ENCODE measurements at places on chromosomes 11 and 22. TPM values are rescaled to one million over a fixed set of nuclear protein-coding genes. Genes with fewer than 3 reads are reported as not detected.

OR52N4 gene
- polyA plus RNA-seq, result not detected

E2F8 gene
- polyA plus RNA-seq, result 7.4 TPM

NAALADL1 gene
- polyA plus RNA-seq, result 10.7 TPM

OSBPL5 gene
- 21.2 TPM for polyA plus RNA-seq

GRCh38 chr11:30729187-30729713 is 143.1 kb upstream of the MPPED2 start:
- DNase-seq, result no peak

DNA sequence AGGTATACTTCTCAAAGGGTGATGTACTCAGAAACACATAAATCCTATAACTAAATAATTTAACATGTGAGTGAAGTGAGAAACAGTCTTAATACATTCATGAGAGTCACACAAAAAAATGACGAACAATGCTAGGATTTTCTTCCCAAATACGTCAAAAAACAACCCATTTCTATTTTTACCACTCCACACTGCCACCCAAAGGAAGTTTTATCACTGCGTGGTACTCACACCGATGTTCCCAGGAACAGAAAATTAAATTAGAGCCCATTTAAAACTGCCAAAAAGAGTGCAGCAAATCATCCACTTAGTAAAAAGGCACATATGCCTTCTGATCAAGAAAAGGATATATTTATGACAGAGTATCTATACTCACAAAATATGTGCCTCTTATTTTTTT is 710.9 kb upstream of the FAT3 start:
- DNase-seq, result no peak

- no peak for DNase-seq
These were observed 10.5 kb downstream of the SLC43A3 start for GRCh38 chr11:57416436-57416835.

GRCh38 chr11:31877083-31877482 is 66.0 kb upstream of the PAX6 start:
- DNase-seq, result no peak

Data from renal cortex interstitium (tissue), 15 donors.